ENCODE measurements at places on chromosomes 4 and X.

GRCh38 chr4:28883211-28883610 is 1837.0 kb upstream of the PCDH7 start:
- no peak for DNase-seq

- no peak for DNase-seq
These were observed 167.8 kb upstream of the FAM241A start for GRCh38 chr4:111977419-111977965.

- no peak for DNase-seq
These were observed 279.9 kb upstream of the TET2 start for GRCh38 chr4:104866809-104867208.

DNA sequence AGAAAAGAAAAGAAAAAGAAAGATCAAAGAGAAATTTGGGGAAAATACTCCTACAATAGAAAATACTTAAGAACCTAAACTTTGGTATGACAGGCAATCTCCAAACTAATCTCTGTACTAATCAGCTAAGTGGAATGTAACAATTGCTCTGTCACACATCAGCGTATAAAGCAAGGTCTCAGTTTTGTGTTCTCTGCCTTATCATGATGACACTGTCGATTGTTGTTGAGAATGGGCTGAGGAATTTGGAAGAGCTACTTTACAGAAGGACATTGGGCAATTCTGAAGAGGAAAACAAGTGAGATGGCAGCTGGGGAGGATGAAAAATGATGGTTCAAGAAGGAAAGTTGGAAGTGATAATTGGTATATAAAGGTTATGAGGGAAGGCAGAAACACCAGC is 486.0 kb upstream of the HTR2C start:
- no peak for DNase-seq

- DNase-seq, result no peak
These were observed 98.3 kb upstream of the NWD2 start for GRCh38 chr4:37146260-37146659.

DNA sequence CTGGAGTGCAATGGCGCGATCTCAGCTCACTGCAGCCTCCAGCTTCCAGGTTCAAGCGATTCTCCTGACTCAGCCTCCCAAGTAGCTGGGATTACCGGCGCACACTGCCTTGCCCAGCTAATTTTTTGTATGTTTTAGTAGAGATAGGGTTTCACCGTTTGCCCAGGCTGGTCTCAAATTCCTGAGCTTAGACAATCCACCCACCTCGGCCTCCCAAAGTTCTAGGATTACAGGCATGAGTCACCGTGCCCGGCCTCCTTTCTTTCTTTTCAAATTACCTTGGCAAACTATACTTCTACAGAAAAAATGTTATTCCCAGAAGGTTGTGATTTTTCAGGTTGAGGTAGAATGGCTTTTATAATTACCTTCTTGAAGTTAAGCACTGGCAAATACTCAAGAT is 321.9 kb upstream of the PRPS2 start:
- DNase-seq, result no peak

GRCh38 chrX:54193085-54193821 is 10.2 kb upstream of the FAM120C start:
- no peak for DNase-seq

- DNase-seq, result no peak
These were observed 1849.4 kb upstream of the AGA start for GRCh38 chr4:179291657-179292056.

DNA sequence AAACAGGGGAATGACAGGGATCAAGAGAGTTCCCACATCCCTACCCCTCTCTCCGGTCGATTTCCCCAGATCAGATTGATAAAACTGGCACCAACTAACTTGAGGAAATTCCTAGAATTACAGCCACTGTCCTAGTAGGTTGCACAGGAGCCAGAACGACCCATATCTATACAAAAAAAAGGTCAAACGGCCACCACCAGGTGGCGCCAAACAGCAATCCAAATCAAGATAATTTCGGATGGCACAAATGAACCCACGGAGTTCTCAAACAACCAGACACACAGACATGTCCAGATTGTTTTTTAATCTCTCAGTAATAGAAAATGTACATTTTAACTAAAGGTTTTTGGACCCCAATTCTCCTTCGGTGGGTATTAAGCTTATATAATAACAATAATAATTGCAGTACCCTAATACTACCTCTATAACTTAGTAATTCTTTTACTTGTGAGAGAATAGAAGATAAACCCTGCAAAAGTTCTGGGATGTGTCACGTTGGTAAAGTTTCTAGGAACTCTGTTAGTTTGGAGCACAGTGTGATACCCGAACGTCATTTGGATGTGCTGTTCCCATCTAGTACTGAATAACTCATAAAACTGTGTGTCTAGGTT is 212.6 kb downstream of the SPOCK3 start:
- no peak for DNase-seq

GRCh38 chr4:26458157-26458561 is 32.1 kb downstream of the CCKAR start:
- no peak for DNase-seq

- DNase-seq, result no peak
These were observed 36.9 kb upstream of the FAT1 start for GRCh38 chr4:186760576-186760975.

DNA sequence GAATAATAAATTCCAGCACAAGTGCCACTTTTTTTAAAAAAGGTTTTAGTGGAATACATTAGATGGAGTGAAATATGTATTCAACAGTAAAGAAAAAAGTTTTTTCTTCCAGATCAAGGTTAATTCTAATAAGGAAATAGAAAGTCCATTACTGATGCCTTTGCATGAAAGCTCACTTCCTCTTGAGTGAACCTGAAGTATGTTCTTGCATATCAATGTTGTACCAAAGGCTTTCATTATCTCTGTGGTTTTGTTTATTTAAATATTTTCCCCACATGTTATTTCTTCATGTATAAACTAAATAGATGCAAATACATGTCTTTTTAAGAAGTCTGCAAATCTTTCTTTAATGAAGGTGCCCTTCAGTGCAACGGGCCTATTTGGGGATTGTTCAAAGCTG is 307.9 kb downstream of the C4orf33 start:
- no peak for DNase-seq

- no peak for DNase-seq
These were observed 48.4 kb upstream of the KIT start for GRCh38 chr4:54609310-54609709.

GRCh38 chr4:26909369-26909768 is 48.7 kb downstream of the STIM2 start:
- no peak for DNase-seq

GRCh38 chr4:127870688-127871087 is 10.0 kb upstream of the PLK4 start:
- peak; percentile 5 for DNase-seq

DNA sequence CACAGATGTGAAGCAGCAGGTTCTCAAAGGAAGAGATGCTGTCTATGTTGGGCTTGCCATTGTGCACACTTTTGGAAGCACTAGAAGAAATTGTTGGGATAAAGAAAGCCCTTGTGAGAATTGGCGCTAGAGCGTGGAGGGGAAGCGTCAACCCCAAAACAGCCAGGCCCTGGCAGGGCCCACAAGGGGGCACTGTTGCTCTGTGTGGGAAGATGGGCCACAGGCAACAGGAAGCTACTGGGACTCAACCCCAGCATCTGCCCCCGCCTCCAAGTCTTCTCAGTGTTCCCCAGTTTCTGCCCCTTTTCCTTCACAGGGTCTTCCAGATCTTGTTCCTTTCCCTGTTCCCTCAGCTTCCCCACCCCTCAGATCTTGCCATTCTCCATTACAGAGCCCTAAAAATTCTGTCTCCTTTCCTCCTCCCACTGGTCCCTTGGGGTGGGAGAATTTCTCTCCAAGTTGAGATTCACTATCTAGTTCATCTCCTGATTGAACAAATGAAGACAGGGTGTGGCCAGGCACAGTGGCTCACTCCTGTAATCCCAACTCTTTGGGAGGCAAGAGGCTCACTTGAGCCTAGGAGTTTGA is 85.5 kb downstream of the STARD8 start:
- peak; percentile 54 for DNase-seq

DNA sequence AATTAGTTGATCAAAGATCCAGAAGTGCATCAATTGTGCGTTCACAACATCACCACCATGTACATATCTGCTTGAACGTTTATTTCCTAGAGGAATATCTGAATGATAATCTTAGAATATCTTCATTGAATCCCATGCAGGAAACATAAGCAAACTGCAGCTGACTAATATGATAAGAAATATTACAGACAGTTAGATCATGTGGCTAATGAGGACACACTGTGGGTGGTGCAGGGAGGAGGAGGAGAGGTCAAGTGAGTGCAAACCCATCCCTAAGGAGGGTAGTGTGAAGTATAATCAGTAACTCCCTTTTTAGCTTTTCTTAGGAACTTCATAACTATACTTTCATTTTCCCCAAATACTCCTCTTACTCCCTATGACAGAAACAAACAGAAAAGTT is 58.3 kb upstream of the HPGD start:
- no peak for DNase-seq

DNA sequence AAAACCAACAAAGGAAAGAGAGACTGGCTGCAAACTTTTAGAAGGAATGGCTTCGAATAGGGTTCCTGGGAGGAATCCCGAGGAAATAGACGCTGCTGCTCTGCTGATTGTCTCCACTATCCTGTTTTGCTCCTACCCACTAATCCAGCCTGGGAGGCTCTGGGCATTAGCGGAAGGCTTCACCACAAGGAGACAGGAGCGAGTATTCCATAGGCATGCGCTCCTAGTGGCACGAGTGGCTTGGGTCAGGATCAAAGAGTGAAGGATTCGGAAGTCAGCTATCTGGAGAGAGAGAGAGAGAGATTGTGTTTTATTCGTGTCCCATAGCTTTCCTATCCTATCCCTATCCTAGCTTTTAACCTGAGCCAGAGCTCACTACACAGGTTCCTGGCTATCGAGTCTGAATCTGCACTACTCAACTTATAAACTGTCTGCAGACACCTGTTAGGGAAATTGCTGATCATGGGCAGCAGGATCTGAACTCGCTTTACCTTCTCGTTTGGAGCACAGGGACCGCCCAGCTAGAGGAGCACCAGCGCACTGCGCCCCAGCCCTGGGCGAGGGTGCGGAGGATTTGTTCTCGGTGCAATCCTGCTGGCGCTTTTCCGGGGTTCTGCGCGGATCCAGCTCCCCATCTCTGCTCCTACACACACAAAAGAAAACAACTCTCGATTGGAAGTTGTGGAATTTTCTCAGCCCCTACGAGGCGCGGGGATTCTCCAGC is 740 bp upstream of the NPY2R start:
- no peak for DNase-seq

DNA sequence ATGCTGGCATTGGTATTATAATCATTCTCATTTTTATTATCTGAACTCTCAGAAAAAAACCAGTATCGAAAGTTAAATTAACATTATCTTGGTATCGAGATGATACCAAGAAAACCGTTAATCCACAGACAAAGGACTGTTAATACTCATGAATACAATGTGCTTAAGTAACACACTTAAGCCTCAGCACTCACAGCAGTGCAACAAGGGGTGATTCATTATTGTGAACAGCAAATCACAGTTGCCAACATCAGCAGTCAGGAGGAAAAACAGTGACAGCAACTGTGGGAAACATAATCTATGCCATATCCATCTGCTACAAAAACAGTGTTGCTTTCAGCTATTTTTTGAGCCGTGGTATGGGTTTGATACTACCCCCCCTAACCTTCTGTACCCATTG is 210.9 kb upstream of the ATOH1 start:
- DNase-seq, result peak; percentile 1
